NCI-H187 (cell line): ENCODE measurements at places on chromosomes 3 and 15.

DNA sequence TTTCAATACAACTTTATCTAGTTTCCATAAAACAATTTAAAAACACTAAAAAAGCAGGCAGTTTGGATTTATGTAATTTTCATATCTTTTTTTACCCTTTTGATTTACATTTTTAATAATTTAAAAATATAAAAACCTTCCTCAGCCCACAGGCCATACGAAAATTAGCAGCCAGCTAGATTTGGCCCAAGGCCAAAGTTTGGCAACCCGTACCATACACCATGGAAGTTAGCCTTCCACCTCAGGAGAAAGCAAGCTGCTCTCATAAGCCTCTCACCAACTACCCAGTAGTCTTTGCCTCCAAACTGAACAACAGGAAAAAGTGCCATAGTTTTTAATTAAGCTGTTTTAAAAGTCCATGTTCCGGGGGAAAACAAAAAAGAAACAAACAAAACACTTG lies 107.3 kb upstream of the TRIM42 start:
- DNase-seq: no peak

DNA sequence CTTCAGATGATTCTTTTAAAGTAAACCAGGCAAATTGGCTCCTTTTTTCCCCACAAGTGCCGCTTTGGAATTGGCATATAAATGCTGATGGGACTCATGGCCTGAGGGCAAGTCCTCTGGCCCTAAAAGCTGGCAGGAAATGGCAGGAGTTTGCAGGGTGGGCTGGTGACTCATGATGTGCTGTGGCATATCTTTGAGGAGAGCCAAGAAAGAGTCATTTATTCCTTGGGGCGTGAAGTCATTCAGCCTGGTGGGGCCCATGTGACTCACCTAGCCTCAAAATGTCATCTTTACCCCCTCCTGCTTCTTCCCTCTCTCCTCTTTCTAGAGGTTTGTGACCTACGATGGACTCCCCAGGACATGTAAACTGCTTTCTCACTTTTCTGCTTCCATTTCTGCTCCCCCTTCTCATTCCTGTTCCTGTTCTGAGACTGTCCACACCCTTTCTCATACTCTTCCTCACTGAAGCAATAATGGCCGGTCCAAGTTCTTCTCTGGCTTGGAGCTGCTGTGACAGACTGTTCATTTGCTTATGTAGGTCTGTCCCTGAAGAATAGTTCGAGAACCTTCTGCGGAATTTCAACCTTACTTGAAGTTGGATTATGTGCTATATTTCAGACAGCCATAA lies 326.1 kb downstream of the SATB1 start:
- DNase-seq: no peak

- DNase-seq: no peak
These were observed 370.1 kb downstream of the LRTM1 start for GRCh38 chr3:54557538-54558428.

GRCh38 chr3:183300996-183301562 lies 48.0 kb downstream of the B3GNT5 start:
- no peak for DNase-seq

DNA sequence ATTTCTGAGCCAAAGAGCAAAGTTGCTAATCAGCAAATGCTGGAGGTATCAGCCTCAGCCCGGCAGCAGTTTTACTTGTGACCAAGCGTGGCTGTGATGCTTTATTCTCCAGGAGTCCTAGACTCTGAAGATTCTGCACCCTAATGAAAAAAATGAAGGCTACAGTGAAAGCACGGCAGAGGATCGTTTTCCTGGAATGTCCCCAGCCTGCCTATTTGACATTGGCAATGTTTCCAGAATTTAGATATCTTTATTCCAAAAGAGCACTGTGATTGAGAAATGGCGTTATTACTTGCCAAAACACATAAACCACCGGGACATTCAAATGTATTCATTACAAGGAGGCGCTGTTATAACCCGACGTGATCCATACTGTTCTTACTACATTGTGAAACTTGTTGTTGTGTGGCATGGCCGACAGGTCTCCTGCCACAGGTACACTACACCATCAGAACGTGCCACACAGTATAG lies 263.8 kb downstream of the SLCO3A1 start:
- no peak for DNase-seq

GRCh38 chr3:194504146-194504545 lies 17.3 kb upstream of the ATP13A3 start:
- DNase-seq: no peak

- DNase-seq: no peak
These were observed 39.8 kb upstream of the SGO1 start for GRCh38 chr3:20225769-20226168.

GRCh38 chr3:46429671-46430070 lies 22.6 kb downstream of the CCRL2 start:
- no peak for DNase-seq

DNA sequence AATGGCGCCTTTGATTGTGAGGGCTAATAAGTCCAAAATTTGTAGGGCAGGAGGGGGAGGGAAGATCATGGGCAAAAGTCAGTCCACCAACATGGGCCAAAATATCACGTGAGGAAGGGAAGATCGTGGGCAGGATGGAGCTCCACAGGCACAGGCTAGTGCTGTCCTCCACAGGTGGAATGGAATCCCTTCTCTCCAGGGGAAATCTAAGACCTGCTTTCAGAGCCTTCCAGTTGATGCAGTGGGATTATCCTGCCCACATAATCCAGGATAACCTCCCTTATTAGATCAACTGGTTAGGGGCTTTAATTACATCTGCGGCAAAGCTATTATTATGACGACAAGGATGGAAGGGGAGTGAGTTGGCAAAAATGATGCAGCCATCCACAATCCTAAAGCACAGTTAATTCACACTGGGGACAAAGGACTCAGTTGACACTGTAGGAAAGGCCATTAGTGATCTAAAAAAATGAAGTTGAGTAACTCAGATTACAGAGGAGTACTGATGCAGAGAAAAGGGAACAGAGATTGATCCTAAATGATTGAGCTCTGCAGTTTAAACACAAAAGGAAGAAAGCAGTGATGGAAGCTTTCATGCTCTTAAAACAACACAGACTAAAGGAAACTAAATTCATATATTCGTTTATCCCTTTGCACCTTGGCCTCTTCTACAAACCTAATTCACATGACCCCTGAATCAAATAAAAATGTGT lies 159.8 kb downstream of the AKAP13 start:
- DNase-seq: no peak

DNA sequence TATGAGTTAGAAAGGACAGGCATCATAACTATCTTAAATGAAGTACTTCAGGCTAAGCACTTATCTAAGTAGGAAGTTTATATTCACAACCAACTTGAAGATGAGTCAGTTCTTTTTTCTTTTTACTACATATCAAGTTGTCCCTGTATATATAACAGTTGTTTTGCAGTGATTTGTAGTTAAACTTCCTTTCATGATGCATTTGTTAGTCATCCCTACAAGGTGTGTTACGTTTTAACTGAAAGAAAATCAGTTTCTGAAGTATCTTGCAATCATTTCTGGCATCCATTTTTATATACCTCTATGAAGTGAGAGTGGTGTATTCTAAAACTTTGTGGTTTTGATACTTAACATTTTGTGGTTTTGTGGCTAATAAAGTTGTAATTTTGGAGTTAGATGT lies 46.1 kb downstream of the ZFAND6 start:
- no peak for DNase-seq

- no peak for DNase-seq
These were observed 25.7 kb downstream of the FSIP1 start for GRCh38 chr15:39756806-39757522.

GRCh38 chr15:58377193-58377592 lies 54.6 kb upstream of the LIPC start:
- no peak for DNase-seq

DNA sequence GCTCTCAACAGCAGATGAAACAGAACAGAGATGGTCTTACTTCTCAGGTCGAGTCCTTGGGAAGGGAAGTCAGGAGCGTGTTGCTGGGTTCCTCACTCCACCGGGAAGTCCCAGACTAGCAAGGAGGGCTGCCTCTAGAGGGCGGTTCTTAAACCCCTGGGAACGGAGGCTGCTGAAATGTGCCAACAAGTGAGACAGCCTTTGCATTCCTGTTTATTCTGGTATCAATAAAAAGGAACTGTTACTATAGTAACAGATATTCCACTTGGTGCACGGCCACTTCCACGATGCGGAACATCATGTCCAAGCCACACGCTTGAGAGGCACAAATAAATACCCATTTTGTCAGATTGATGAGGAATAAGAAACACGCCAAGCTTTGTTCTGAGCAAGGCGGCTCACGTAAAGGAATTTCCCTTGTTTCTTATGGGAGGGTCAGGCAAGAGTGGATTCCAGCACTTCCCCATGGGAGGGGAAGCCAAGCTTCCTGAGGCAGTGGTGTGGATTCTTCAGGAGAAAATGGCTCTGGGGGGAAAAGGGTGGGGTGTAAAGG lies at the start of gene FAM107A:
TSS of gene FAM107A (minus strand) at position 123 of the 553 bp plus-strand sequence. CDS start 7,531 bp downstream, outside the sequence.
- DNase-seq: no peak

DNA sequence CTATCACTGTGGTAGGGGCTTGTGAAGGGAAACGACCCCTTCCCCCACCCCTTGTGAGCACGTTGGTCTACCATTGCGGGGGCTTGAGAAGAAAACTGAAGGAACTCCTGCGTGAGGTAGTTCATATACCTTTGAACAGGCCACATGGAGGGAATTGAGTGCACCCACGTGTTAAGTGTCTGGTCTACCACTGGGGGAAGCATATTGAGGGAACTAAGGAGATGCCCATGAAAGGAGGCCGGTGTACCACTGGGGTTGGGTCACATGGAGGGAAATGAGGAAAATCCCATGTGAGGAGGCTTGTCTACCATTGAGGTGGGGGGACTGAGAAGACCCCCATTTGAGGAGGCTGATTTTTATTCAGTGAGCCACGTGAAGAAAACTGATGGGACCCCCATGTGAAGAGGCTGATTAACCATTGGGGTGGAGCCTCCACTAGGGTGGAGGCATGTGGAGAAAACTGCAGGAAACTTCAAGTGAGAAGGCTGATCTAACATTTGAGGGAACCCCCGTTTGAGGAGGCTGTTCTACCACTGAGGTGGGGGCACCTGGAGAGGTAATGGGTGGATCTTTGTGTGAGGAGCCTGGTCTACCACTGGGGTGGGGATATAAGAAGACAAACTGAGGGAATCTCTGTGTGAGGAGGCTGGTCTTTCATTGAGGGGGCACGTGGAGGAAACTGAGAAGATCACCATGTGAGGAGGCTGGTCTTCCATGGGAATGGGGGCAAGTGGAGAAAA lies 163.2 kb downstream of the FBLN2 start:
- DNase-seq: no peak

DNA sequence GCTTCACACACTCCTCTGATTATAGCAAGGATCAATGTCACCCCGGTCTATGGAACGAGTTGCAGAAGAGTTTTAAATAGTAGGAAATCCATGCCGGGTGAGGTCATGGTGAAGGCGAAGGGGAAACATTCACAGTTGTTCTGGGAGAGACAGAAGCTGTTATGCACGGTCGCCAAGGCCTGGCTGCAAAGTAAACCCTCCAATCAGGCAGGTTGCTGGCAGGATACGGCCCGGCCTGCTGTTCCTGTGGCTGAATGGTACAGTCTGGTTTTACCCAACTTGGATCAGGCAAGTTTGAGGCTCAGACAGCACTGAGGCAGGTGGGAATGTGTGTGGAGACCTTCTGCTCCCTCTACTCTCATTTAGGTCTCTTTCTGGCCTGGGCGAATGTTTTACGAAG lies 45.3 kb upstream of the ATP2B2 start:
- no peak for DNase-seq

DNA sequence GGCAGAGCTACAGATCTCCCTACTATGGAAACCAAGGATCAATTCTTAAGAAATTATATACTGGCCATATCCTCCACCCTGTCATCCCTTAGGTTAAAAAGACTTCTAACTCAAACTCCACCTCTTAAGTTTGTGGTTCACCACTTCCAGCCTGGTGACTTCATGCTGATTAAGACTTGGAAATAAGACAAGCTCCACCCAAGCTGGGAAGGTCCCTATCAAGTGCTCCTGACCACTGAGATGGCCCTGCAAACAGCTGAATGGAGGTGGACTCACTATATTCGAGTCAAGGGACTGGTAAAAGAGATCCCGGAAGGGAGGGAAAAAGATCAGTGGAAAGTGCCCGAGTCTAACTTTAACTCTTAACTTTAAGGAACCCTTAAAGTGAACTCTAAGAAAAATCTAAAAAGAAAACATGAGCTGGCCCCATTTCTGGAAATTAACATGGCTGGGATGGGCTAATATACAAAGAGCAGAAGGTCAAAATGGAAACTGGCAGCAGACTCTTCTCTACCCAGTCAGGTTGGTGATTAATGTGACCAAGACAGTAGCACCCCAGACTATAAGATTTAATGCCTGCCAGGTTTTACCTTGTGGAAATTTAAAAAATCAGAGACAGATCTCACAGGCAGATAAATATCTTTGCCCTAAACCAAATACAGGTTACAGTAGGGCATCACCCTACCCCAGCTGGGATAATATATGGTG lies 43.9 kb downstream of the PPCDC start:
- DNase-seq: no peak

DNA sequence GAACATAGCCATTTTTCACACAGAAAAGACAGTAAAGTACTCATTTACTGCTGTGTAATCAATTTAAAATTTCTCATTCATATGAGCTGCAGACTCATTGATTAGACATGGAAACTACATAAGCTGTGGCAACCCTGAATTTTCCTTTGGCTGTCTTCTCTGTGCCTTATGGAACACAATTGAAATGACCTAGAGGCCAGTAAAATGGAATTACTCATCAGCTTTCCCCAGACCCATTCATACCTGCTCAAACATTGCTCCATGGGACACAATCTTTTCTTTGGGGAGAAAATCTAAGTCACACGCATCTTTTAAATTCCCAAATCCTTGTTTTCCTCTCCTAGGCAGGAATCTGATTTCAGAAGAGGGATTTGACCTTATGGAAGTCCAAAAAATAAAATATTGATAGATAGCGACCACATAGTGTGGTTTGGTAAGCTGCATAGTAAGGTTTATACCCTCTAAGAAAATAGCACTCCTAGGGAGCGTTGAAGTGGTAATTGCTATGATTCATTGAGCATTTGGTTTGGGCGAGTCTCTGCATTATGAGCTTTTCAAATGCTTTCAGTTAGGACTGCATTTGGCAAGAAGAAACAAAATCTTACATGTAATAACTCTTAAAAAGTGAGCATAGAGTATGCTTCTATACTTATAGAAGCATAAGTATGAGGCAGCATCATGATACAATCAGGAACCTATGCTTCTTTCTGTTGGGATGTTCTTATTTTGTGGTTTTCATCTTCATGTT lies 243.4 kb upstream of the GADL1 start:
- DNase-seq: no peak

GRCh38 chr3:123481071-123481470 lies 32.2 kb upstream of the ADCY5 start:
- DNase-seq: no peak

DNA sequence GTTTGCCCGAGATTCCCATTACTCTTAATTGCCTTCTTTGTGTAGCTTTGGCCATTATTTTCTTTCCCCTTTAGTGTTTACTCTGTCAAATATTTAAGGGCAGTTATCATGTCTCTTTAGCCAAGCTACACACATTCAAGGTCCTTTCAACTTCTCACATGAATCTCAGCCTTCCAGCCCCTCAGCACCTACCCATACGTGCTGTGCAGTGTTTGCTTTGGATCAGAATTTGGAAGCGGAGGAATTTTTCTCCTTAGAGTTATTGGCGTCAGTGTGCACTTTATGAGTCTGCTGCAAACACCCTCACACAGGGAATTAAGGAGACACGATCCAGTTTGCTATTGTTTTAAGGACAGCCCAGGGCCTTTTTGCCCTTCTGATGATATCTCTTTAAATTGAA lies 231.6 kb downstream of the CACNA2D3 start:
- no peak for DNase-seq
